Activated CD4-positive, alpha-beta T cell treated with anti-CD3 and anti-CD28 coated beads, Interleukin-2, amount 50 U/mL, for 48 hours (primary cell): ENCODE measurements at places on chromosomes 1 and 21.

DNA sequence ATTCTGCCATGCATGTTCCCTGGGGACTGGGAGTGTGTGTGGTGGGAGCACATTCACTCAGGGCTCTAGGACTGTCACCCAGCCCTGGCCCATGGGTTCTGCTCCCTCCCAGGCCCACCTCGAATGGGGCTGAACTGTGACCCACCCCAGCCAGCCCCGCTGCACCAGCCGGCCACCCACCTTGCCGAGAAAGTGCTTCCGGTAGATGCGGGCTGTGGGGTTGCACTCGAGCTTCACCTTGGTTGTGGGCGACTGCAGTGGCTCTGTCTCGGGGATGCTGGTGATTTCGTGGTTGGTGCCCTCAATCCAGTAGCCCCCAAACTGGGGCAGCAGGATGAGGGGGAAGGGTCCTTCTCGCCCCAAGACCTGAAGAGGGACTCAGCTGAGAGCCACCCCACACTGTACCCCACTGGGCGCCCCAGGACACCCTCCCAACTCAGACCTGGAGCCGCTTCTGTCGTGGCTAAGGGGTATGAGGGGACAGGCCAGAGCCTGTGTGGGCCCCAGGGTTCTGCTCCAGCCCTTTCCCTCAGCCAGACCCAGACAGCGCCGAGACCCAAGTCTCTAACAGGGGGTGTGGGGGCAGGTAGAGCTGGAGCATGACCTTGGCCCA is 51.9 kb downstream of the RAP1GAP start:
- DNase-seq: no peak

DNA sequence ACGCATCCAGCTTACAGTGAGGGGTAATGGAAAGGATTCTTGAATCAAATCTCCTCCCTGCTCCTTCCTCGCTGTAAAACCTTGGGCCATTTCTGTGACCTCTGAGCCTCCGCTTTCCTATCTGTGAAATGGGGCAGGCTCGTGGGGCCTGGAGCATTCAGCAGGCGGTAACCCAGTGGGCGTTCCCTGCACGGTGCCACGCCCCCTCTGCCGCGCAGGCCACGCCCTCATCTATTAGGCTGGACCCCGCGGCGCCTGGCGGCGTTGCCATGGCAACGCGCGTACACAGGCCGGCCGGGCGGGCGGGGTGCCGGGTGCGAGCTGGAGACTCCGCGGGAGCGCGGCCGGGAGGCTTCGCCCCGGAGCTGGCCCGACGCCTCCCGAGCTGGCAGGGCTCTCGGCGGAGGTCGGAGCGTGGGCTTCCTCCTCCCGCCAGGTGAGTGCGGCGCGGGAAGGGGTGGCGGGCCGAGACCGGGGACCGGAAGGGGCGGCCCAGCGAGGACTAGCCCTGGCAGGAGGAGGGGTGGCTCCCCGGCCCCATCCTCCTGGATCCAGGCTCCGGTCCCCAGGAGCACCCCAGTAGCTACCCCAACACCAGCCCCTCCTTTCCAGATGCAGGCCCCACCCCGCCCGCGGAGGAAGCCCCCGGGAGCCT is at the start of gene FHAD1:
Gene FHAD1, plus strand, starts transcription at position 264 of the 655 bp plus-strand sequence. CDS start 4,562 bp downstream, outside the sequence.
- peak; percentile 60 for DNase-seq

GRCh38 chr1:186374303-186375151 is 526 bp downstream of the TPR start:
- peak; percentile 32 for DNase-seq

- DNase-seq: no peak
These were observed 12.9 kb upstream of the KPNA6 start for GRCh38 chr1:32094746-32095521.

- no peak for DNase-seq
These were observed 131.1 kb downstream of the EVI5 start for GRCh38 chr1:92653605-92654381.

GRCh38 chr1:216913976-216914375 is 190.7 kb upstream of the ESRRG start:
- no peak for DNase-seq
